Uterus (tissue), 4 donors: ENCODE measurements at places on chromosomes 1 and 21. TPM values are rescaled to one million over a fixed set of nuclear protein-coding genes. Genes with fewer than 3 reads are reported as not detected.

Gene RNU1-4
- total RNA-seq: under 0.01 TPM

Gene PTPN22
- total RNA-seq: 1.9 TPM

Gene NPHS2
- total RNA-seq: not detected

Gene KHDRBS1
- total RNA-seq: 142 TPM

Gene HSD3B1
- not detected for total RNA-seq
